Fibroblast of villous mesenchyme (primary cell): ENCODE measurements at places on chromosomes 12 and 14. TPM values are rescaled to one million over a fixed set of nuclear protein-coding genes. Genes with fewer than 3 reads are reported as not detected.

Gene KRT86
- under 0.01 TPM in 1 of 2 replicates, not detected in the other for total RNA-seq

Gene HOXC11
- total RNA-seq: 0.86 and 2.9 TPM in 2 replicates

Gene POTEG
- total RNA-seq: not detected in 2 replicates

Gene FAM186B
- under 0.01 TPM in 2 replicates for total RNA-seq

Gene PRB2
- total RNA-seq: not detected in 2 replicates

Gene GLI1
- total RNA-seq: 0.86 and 1.9 TPM in 2 replicates

Gene CNTN1
- 1.7 and 2.6 TPM in 2 replicates for total RNA-seq

Gene POTEM
- not detected in 2 replicates for total RNA-seq

Gene DPPA3
- total RNA-seq: not detected in 2 replicates

Gene BDKRB2
- total RNA-seq: 51.5 and 105 TPM in 2 replicates

Gene TGM1
- total RNA-seq: 0.64 and 2.2 TPM in 2 replicates

Gene IQSEC3
- total RNA-seq: under 0.01 TPM in 2 replicates

Gene TPH2
- total RNA-seq: not detected in 2 replicates

Gene SLC38A4
- 11.0 and 23.7 TPM in 2 replicates for total RNA-seq

Gene BHLHE41
- 6.8 and 8.2 TPM in 2 replicates for total RNA-seq

Gene ZFHX2
- total RNA-seq: under 0.01 TPM in 2 replicates

Gene C1S
- 127 and 146 TPM in 2 replicates for total RNA-seq

Gene MLH3
- 21.6 and 25.9 TPM in 2 replicates for total RNA-seq

Gene EPS8
- total RNA-seq: 79.9 and 100 TPM in 2 replicates

Gene ZFC3H1
- 34.5 and 47.1 TPM in 2 replicates for total RNA-seq

Gene SDR9C7
- not detected in 2 replicates for total RNA-seq

Gene TMPRSS12
- under 0.01 TPM in 1 of 2 replicates, not detected in the other for total RNA-seq

Gene HOXC5
- 0.43 and 1.3 TPM in 2 replicates for total RNA-seq

Gene SYT1
- total RNA-seq: 2.3 and 3.9 TPM in 2 replicates

Gene ERBB3
- 0.32 and 1.7 TPM in 2 replicates for total RNA-seq
